Stimulated activated CD4-positive, alpha-beta T cell treated with anti-CD3 and anti-CD28 coated beads, TNF-alpha, amount 100 ng/mL, for 1 hour (primary cell): ENCODE measurements at places on chromosomes 5 and 9.

DNA sequence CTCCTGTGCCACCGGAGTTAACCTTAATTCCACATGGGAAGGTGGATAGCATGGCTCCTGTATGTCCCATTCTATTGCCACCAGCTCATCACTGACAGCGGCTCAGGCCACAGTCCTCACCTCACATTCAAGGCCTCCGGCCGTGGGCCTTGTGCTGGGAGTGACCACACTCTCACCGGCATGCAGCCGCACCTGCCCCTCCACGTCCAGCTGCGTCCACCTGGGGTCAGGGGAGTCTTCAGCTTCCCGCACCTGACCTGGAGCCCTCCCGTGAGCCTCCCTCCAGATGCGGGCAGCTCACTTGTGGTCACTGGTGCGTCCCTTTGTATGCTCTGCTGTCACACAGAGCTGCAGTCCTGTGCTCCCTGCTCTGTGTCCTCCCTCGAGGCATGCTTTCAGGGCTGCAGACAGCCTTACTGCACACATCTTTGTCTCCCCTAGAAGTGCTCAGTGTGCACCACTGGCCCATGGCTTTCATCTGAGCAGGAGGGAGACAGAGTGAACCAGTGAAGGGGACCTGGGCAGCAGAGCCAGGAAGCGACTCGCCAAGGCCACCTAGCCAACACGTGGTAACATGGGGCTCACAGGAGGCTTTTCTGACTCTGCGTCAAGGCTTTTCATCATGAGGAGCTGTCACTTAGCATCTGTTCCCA, 210.1 kb downstream of the ERCC6L2 start:
- no peak for DNase-seq

DNA sequence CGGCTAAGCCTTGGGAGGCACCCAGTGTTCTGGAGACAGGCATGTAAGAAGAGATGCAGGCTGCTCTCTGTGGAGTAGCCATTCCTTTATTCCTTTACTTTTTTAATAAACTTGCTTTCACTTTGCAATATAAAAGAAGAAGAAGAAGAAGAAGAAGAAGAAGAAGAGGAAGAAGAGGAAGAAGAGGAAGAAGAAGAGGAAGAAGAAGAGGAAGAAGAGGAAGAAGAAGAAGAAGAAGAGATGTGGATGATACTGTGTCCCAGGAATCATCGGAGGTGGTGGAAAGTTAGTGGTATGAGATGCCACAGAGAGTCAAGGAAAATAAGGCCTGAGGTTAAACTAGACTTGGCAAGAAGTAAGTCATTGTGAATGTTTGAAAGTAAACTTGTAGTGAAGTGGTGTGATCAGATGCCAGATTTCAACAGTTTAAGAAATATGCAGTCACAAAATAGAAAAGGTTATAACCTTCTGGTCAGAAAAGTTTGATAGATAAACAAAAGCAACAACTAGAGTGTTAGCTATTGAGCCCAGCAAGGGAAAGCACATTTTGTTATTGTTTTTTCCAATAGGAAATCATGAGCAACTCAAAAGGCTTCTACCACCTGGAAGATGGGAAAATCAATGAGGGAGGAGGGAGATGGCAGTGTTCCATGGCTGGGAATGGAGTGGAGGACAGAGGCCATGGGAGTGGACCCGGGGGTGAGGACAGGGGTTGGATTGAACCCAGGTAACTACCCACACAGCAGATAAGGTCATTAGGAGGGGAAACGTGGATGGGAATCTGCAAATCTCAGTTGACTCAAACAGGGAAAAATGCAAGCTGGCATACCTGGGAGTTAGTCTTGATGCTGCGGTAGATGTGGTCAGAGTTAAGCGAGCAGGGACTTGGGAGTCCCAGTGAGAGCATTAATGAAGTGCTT, 16.8 kb downstream of the AOPEP start:
- DNase-seq = no peak

- peak; percentile 1 for DNase-seq
These were observed 478 bp downstream of the RAB14 start for GRCh38 chr9:121201045-121201737.

GRCh38 chr5:54959673-54960418, 25.5 kb downstream of the ESM1 start:
- no peak for DNase-seq

DNA sequence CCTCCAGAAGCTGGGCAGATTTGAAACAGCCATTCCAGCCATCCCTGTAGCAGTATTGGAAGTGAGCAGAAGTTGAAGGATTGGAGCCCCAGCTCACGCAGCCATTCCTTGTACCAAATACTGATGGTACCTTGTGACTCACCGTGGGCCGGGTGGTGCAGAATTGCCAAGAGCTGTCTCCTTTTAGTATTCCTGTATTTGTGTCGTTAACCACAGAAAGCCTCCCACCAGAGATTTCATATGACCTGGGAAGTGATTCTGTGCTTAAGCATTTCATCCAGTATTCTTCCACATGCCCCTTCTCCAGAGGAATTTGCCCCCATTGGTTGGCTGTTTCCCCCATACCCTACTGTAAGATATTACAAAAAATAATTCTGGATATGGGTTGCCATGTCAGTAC, 17.7 kb upstream of the TLX3 start:
- no peak for DNase-seq

DNA sequence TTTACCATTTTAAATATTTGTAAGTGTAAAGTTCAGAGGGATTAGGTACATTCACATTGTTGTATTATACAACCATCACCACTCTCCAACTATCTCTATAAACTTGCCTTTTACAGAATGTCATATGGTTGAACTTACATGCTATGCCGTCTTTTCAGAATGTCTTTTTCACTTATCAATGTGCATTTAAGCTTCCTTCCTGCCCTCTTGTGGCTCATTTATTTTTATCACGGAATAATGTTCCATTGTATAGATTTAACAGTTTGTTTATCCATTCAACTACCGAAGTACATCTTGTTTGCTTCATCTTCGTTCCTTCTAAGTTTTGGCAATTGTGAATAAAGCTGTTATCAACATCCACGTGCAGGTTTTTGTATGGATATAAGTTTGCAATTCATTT, 133.3 kb upstream of the C6 start:
- DNase-seq = no peak

DNA sequence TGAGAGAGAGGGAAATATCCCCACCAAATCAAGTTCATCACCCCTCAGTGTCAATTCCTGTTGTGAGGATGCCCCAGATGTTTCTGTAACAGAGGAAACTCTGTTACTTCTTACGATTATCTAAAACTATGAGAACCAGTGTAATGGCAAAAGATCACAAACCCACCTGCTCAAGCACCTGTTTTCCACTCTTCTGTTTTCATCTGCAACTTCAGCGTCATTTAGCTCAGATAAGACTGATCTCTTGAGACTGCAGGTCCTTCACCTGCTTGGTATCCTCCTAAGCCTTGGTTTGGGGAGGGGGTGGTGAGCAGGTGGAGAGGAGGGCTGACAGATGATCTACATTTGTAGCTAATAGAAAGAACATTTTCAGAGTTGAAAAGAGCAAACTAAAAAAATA, 229.3 kb downstream of the SLF1 start:
- no peak for DNase-seq

- DNase-seq = no peak
These were observed 133.3 kb downstream of the PCSK5 start for GRCh38 chr9:76023715-76024195.

DNA sequence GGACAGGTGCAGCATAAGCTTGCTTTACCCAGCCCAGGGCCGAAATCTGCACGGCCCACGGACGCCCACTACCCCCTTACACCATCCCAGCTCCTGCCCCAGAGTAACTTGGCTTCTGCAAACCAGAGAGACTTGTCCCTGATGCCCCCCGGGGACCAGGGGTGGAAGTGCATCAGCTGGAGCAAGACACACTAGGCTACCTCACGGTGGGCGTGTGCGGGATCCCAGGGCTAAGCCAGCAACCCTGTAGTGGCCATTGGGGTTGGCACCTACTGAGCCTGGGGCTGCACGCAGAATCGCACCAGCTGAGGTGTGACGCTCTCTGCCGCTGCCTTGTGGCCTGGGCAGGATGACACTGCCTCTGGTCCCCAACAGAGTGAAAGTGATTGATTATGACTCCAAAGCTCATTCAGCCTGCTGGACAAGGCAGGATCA, 6.1 kb upstream of the ZNF79 start:
- no peak for DNase-seq

DNA sequence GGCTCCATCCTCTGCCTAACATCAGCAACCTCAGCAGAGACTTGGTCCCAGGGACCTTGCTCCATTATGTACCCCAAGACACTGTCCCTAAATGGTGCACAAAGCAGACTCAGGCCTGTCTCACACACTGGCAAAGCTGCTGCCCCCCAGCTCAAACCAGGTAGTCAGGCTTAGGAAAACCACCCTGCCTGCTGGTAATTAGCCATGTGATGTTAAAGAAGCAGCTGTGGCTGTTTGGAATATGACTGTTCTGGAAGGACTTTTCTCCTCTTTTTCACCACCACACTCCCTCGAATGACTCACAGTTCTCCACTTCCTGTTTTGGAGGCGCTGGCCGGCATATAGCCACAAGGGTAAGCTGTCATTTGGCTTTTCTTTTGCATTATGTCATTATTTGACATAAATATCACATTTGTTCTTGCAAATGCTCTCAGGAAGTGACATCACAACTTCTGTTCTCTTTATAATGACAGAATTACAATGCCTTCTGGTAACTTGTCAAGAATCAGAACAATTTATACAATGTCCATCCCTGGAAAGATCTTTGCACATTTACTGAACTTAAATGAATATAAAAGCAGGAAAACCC, 113.9 kb downstream of the SUSD1 start:
- DNase-seq = no peak

DNA sequence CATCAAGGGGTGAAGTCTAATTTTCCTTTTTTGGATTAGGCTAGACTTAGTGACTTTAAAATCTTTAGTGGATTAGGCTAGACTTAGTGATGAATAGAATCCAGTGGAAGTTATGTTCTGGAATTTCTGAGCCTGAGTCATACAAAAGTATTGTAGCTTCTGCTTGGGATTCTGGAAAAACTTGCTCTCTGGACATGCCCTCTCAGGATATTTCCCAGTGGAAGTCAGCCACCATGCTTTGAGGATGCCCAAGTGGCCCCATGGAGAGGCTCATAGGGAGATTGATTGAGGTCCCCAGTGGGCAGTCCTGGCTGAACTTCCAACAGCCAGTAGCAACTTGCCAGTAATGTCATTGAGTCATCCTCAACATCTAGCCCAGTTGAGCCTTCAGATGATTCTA, 112.4 kb upstream of the PRLR start:
- no peak for DNase-seq

- no peak for DNase-seq
These were observed 5.8 kb downstream of the TMEM268 start for GRCh38 chr9:114616684-114617520.

DNA sequence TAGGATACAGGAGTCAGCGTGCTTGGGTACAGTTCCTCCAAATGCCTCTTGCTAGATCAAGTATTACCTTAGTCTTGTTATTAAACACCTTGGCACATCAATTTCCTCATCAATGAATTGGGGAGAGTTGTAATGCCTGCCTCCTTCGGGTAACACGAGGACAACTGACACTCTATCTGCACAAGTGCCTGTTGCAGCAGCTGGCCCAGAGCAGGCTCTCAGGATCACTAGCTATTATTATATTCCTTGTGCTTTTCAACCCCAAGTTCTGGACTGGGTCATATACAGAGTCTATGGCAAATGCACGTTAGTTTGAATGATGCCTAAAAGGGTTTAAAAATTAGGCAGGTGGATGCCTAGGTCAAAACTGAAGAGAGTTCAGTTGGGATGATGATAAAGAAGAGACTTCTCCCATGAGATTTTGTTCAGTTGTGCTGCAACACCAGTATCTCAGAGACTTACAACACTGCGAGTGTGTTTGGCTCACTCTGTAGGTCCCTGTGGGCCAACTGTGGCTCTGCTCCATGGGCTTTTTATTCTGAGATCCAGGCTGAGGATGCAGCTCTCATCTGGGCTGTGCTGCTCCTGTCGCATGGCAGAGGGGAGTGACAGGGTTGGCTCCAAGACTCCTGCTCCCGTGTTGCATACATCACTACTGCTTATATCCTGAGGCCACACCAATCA, 41.1 kb upstream of the TEX48 start:
- DNase-seq = no peak

DNA sequence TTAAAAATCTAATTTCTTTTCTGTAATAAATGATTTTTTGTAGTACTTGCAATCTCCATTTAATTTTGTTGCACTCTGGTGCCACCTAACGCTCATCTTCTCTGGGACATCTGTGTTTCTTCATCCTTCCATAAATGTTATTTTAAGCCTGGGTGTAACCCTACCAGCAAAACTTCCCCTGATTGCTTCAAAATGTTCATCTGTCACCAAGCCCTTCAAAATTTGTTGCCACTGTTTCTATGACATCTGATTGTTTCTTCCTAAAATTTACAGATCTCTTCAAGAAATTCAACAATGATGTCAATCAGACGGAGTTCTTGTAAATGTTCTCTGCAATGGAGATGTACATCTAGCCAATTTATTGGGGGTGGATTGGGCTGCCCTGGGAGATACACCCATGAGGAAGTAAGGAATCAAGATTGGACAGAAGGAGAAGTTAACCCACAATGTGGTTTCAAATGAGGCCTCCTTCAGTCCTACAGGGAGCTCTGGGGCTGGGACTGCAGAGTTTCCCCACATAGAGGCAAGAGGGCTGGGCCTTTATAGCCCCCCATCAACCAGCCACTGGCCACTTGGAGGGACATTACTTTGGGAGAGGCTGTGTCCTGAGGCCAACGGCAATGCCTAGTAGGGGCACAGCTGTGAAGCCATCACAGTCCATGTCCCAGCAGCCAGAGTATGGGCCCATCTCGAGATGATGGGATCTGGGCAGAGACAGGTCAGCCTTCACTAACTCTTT, 23.3 kb downstream of the MCTP1 start:
- no peak for DNase-seq

DNA sequence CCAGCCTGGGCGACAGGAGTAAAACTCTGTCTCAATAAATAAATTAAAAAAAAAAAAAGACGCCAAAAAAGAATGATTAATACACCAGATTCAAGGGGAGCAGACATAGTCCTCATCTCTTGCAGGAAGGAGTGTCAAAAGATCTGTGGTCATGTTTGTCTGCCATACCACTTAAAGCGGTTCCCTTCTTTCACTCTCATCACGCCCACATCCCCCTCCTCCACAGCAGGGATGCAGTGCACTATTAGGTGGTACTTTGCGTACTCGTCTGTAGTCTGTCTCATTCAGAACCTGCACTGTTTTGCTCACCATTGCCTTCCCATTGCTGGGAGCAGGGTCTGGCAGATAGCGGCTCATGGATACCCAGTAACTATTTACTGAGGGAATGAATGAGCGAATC, 11.2 kb downstream of the CDHR2 start:
- no peak for DNase-seq

DNA sequence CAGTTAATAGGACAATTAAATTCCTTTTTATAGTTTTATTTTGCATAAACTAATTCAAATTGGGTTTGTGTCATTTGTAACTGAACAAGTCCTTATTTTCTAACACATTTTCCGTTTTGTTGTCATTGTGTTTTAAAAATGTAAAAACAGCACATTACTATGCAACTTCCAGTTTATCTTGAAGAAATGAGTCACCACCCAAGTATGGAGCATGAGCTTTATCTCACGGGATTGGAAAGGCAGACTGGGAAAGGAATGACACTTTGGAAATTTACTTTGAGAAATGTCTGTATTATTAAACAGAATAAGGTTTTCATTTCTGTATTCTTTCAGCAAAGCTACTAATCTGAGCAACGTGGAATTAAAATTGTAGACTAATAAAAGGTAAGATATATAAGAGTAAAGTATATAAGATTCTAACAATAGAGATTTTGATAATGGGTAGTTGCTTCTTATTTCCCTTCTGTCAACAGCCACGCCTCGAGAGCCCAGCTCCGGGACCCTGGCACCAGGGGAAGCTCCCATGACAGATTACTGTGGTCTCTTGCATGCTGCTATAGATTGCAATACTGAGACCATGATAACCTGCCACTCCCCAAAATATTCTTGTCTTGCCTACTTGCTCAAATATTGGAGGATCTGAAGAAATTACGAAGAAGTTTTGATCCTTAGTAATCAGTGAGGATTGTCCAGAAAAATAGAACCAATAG, 433.1 kb downstream of the CHSY3 start:
- DNase-seq = no peak
